ENCODE measurements at places on chromosomes 6 and 20. TPM values are rescaled to one million over a fixed set of nuclear protein-coding genes. Genes with fewer than 3 reads are reported as not detected.

GRCh38 chr6:106613590-106613989, 15.7 kb downstream of the RTN4IP1 start:
- H3K27me3 ChIP-seq: no peaks in the 10 kb centered on the region
- DNase-seq: no peak
- H3K4me1 ChIP-seq: no peaks in the 10 kb centered on the region
- peaks cover 36% of the 10 kb centered on the region for H3K36me3 ChIP-seq

DNA sequence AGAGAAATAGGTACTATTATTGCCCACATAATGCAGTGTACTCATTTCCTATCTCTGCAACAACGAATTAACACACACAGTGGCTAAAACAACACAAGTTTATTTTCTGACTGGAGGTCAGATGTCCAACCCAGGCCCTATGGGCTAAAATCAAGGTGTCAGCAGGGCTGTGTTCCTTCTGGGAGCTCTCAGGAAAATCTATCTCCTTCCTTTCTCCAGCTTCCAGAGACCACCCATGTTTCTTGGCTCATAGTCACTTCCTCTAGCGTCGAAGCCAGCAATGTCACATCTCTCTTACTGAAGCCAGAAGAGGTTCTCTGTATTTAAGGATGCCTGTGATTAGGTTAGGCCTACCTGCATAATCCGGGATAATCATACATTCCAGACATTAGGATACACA, 60.9 kb upstream of the TOP1 start:
- peaks cover 13% of the 10 kb centered on the region for H3K4me1 ChIP-seq
- H3K27me3 ChIP-seq: no peaks in the 10 kb centered on the region
- no peak overlapping the region for H3K4me3 ChIP-seq
- H3K36me3 ChIP-seq: no peaks in the 10 kb centered on the region
- no peak overlapping the region for H3K27ac ChIP-seq

- DNase-seq: no peak
- no peaks in the 10 kb centered on the region for H3K27me3 ChIP-seq
- H3K4me1 ChIP-seq: peaks cover 31% of the 10 kb centered on the region
- H3K36me3 ChIP-seq: no peaks in the 10 kb centered on the region
- no peak overlapping the region for H3K4me3 ChIP-seq
- H3K27ac ChIP-seq: no peak overlapping the region
These were observed 153.7 kb upstream of the OLIG3 start for GRCh38 chr6:137647762-137648447.

GRCh38 chr20:1319462-1319861, 9.5 kb downstream of the SDCBP2 start:
- DNase-seq: no peak
- H3K27me3 ChIP-seq: no peaks in the 10 kb centered on the region
- H3K27ac ChIP-seq: no peak overlapping the region
- peaks cover 46% of the 10 kb centered on the region for H3K4me1 ChIP-seq
- no peak overlapping the region for H3K4me3 ChIP-seq

- no peak for DNase-seq
- peaks cover 12% of the 10 kb centered on the region for H3K4me1 ChIP-seq
- peaks cover 23% of the 10 kb centered on the region for H3K27me3 ChIP-seq
- H3K36me3 ChIP-seq: no peaks in the 10 kb centered on the region
- H3K4me3 ChIP-seq: no peak overlapping the region
These were observed 56.3 kb upstream of the ENTPD6 start for GRCh38 chr20:25139029-25139705.

GRCh38 chr6:107729098-107729497, 95.0 kb downstream of the SCML4 start:
- no peaks in the 10 kb centered on the region for H3K4me1 ChIP-seq
- H3K27ac ChIP-seq: no peak overlapping the region
- no peak for DNase-seq
- H3K36me3 ChIP-seq: no peaks in the 10 kb centered on the region
- H3K27me3 ChIP-seq: peaks cover 62% of the 10 kb centered on the region

- no peaks in the 10 kb centered on the region for H3K36me3 ChIP-seq
- H3K4me3 ChIP-seq: no peak overlapping the region
- peaks cover 18% of the 10 kb centered on the region for H3K4me1 ChIP-seq
- no peaks in the 10 kb centered on the region for H3K27me3 ChIP-seq
- no peak overlapping the region for H3K27ac ChIP-seq
These were observed 118.9 kb upstream of the PMEPA1 start for GRCh38 chr20:57828696-57829095.

DNA sequence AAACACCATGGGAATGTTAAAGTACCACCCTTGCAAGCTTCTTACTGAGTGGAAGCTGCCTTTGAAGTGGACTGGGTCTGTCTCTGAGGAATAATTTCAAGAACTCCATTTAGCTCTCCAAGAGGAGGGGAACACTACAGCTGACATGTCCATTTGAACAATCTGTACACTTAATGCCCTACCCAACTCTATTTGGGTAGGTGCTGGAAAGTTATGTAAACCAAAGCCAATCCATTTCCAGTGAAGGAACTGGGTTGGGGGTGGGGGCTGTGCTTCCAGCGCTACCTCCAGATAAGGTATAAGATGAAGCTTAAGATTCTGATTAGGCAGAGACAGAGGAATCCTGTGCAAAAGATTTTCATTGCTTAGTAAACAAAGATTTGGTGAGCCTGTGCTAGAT, 122.0 kb downstream of the TCP11 start:
- no peaks in the 10 kb centered on the region for H3K27me3 ChIP-seq
- H3K36me3 ChIP-seq: peaks cover 9% of the 10 kb centered on the region
- H3K4me1 ChIP-seq: peaks cover 99% of the 10 kb centered on the region

DNA sequence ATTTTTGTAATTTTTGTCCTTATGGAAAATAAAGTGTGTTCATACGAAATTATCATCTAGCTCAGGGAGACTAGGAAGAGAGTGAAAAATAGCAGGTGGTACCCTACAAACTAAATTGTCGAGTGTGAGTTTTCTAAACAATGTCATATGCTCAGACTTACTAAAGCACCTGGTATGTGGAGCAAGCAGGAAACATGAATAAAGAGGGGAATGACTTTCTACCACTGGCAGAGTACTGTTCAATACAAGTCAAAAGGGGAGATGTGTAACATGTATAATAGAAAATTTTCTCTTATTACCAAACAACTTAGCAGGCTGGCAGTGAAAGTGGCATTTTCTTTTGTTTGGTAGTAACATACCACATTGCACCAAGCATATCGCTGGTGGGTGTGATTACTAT, 36.1 kb downstream of the CTNNBL1 start:
- H3K27me3 ChIP-seq: no peaks in the 10 kb centered on the region
- H3K4me1 ChIP-seq: peaks cover 90% of the 10 kb centered on the region
- H3K36me3 ChIP-seq: no peaks in the 10 kb centered on the region
- DNase-seq: no peak
- H3K27ac ChIP-seq: peak overlapping the region; percentile 75
- H3K4me3 ChIP-seq: no peak overlapping the region

DNA sequence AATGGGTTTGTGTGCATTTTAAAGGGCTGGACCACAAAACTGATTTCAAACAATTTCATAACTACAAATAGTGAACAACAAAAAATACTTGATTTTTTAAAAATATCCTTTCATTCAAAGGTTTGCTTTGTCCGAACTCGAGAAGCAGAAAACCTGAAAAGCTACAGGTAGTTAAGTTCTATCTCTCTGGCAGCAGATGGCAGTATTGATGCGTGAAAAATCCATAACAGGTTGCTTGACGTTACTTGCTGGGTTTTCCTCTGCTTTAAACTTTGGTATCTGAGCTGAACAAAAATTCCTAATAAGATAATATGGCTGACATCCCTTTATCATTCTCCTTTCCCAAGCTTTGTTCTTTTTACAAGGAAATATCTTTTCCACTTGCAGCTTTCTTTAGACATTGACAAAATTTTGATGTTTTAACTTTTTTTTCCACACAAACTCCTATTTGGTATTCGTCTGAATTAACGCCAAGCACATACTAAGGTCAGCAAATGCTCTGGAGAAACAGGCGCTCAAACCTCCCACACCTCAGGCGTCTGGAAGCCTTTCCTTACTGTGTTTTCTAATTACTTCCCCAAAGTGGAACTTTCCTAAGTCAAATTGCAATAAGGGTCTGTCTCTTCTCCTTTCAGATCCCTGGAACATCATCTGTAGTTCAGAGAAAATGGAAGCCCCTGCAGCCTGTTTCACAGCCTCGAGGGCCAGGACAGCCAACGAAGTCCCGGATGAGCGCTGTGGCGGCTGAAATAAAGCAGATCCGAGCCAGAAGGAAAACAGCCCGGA, 50.3 kb upstream of the GFRAL start:
- peaks cover 5% of the 10 kb centered on the region for H3K4me1 ChIP-seq
- H3K4me3 ChIP-seq: peak overlapping the region; percentile 46

DNA sequence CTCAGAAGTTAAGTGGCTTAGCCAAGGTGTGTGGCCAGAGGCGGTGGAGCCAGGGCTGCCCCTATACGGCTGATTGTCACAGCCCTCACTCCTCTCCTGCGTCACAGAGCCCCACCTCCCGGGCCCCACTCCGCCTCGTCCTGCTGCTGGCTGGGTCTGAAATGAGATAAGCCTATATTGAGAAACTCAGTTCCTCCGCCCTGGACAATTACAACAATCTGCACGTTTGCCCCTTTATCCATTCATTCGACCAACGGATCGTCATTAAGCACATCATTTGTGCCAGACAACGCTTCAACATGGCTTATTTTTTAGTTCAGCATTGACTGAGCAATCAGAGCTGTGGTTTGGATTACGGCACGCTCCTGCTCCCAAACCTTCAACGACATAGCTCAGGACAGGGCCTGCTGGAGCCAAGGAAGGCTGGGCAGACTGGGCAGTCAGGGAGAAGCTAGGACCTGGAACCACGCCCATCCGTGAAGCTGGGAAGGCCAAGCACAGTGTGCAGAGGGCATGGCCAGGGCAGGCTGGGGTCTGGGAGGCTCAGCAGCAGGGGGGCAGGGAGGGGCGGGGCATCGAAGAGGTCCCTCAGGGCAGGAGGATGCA, 16.6 kb upstream of the EZR start:
- peak overlapping the region; percentile 85 for H3K27ac ChIP-seq
- H3K4me1 ChIP-seq: peaks cover 16% of the 10 kb centered on the region
- DNase-seq: peak; percentile 73
- no peaks in the 10 kb centered on the region for H3K27me3 ChIP-seq

MUC22 gene
- total RNA-seq: 0.08 TPM

GLYATL3 gene
- total RNA-seq: not detected
